ENCODE measurements at places on chromosomes 6 and 20.

GRCh38 chr6:20427856-20428255 is 26.2 kb downstream of the E2F3 start:
- DNase-seq: no peak

GRCh38 chr6:163392533-163392932 is 22.0 kb upstream of the QKI start:
- DNase-seq: peak; percentile 62

GRCh38 chr20:5950271-5951031 is at the start of the genes MCM8 and TRMT6:
Gene MCM8 (plus strand): TSS chr20:5950652. CDS start chr20:5952016, 1,364 bp downstream.
Gene TRMT6 (minus strand): TSS chr20:5950533. CDS start chr20:5950405, 128 bp downstream.
- DNase-seq: peak; percentile 99

GRCh38 chr6:18070486-18070885 is 52.0 kb downstream of the NHLRC1 start:
- DNase-seq: no peak
